ENCODE measurements at places on chromosomes 3 and 15.

DNA sequence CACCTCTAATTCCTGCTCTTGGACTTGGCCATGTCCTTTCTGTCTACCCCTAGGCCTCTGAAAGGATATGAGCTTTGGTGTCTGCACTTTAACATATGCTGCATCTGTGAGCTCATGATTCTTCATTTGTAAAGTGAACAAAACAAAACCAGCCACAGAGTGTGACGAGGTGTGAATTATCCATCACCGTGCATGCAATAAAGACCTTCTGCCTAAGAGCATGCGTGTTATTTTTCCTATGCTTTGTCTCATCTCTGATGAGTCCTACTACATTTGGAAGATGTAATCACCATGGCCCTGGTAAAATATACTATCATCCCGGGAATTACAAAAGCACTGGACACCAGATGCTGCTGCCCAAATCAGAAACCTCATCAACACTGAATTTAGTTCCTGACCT is 103.5 kb upstream of the KCNAB1 start:
- no peak for DNase-seq

DNA sequence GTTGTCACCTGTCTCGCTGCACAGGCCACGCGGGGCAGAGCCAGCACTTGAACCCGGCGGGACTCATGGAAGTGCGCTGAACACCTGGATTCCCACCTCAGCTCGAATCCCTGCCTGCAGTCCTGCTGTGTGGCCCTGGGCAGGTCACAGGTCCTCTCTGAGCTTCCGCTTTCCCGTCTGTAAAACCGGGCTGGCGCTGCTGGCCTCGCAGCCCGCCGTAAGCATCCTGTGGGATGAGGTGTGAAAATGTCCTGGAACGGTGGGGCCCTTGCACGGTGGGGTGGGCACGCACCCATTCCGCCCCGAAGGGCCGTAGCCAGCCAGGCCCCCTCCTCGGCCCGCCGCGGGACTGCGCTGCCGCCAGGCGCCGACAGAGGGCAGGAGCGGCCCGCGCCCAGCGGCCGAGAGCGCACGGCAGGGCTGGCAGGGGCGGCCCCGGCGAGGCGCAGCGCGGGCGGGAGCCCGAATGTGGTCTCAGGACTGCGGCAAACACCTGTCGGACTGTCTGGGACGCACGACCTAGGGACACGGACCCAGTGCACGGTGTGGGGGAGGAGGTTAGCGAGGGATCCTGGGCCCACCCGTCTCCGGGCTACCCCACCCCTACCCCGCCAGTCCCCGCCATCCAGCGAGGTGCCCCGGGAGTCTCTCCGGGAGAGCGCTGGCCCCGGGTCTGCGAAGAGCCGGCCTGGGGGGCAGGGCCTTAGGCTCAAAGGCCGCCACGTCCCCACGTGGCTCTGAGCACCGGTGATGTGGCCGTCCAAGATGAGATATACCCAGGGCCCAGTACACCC is 40.4 kb downstream of the DNAJB8 start:
- DNase-seq: peak; percentile 84

GRCh38 chr3:56137415-56137814 is 330.9 kb downstream of the ERC2 start:
- no peak for DNase-seq

- DNase-seq: peak; percentile 53
Observed at GRCh38 chr3:127787571-127788365, 34.5 kb downstream of the MGLL start.

DNA sequence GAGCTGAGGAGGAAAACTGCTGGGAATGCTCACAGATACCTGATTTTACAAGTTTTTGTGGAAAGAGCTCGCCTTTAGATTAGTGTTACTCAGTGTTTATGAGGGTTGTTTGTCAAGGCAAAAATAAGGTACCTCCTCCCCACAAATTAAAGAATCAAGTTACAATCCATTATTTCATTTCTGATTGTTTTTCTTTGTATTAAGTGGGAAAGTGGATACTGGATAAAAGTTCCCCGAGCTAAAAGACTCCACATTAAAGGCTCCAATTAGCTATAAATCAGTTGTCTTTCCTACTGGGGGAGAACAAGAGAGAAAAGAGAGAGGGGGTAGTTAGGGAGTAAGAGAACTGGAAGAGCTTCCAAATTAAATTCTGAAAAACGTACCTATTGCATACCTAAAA is 1.9 kb downstream of the ALDH1A2 start:
- DNase-seq: no peak

DNA sequence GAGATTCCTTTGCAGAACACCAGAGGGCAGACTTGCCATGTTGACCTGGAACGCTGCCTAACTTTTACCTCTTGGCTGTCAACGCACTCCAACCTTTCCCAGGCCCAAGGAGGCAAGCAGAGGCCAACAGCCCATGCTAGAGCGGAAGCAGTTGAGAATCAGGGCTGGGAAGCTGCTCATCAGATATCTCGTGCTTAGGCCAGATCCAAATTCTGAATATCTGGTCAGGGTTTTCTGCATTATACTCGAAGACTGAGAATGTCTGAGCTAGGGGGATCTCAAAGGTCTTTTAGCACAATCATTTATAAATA is 2.5 kb downstream of the XIRP1 start:
- DNase-seq: peak; percentile 81

DNA sequence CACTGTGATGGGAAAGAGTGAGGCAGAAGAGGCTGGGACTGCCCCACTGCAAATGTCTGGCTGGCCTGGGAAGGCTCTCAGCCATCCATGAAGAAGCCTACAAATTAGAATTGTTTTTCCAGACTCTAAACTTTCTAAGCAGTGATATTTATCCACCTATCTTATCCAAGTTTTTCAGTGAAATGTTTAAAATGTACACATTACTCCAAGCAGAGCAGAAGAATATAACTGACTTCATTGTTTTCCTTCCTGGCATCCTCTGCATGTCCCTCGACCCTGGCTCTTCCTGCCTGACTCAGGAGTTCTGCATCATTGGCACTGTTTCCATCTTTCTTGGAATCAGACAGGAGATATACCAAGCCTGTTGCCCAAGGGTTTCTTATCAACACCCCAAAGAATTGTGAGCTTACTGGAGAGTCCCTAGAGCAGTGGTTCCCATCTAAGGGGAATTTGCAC is 401.5 kb upstream of the PROK2 start:
- DNase-seq: no peak

DNA sequence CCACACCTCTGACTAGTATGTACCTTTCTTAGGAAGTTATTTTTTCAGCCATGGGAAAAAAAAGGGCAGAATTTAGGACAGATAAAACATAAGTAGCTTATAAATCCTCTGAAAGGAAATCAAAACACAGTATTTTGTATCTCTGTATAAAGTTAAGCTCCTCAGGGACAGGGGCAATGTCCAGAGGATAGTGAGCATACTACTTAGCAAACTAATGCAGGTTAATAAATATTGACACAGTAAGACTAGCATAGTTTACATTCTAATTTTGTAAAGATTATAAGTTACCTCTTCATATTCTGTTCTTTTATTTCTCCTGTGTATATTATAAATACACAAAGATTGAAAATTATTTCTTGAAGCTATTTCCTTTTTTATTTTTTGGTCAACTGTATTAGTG is 2.1 kb downstream of the UBE3A start:
- DNase-seq: no peak

GRCh38 chr3:126996905-126997304 is 14.0 kb downstream of the PLXNA1 start:
- DNase-seq: no peak

DNA sequence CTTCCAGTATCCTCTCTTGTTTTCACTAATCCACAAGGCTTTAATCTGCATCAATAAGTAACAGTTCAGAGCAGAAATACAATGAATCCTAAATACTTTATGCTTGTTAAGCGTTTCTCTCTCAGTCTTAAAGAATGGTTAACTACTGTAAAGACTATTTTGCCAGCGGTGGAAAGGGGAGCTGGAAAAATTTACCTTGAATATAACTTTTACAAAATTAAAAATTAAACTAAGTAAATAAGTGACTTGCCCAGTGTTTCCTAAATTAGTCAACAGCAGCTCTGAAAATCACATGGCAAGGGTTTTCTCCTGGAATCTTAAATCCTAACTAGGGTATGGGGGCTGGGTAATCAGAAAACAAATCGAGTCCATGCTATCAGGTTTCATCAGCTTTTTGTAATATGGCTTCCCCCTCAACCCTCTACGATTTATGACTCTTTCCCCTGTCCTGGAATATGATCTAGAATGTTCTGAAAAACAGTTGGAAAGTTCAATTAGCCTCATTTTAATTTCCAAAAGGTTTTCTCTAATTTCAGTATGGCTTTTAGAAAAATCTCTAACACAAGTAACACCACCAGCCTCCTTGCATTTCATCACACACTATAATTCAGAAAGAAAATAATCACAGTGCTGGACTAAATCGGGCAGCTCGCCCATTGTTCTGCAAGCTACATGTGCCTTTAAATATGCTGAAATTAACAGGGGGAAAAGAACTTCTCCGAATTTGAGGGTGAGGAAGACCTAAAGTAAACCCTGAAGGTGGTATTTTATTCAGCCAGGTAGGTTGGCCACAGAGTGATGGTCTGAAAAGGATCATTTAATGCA is 133.5 kb downstream of the ADAMTS9 start:
- no peak for DNase-seq

DNA sequence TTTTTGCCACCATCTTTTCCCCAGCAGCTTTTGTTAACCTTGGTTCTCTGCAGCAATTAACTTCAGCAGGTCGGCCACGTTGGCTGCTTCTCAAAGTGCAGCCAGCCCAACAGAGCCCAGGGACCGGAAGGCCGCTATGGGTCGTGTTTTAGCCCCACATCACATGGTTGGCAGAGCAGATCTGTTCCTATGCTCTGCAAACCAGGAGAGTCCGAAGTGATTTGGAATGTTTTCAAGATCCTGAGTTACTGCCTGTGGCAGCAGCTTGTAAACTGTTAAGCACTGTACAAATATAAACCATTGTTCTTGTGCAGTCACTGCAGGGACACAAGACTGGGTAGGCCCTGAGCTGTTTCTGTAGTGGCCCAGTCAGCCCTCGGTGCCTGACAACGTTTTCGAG is 69.6 kb upstream of the MYZAP start:
- no peak for DNase-seq

DNA sequence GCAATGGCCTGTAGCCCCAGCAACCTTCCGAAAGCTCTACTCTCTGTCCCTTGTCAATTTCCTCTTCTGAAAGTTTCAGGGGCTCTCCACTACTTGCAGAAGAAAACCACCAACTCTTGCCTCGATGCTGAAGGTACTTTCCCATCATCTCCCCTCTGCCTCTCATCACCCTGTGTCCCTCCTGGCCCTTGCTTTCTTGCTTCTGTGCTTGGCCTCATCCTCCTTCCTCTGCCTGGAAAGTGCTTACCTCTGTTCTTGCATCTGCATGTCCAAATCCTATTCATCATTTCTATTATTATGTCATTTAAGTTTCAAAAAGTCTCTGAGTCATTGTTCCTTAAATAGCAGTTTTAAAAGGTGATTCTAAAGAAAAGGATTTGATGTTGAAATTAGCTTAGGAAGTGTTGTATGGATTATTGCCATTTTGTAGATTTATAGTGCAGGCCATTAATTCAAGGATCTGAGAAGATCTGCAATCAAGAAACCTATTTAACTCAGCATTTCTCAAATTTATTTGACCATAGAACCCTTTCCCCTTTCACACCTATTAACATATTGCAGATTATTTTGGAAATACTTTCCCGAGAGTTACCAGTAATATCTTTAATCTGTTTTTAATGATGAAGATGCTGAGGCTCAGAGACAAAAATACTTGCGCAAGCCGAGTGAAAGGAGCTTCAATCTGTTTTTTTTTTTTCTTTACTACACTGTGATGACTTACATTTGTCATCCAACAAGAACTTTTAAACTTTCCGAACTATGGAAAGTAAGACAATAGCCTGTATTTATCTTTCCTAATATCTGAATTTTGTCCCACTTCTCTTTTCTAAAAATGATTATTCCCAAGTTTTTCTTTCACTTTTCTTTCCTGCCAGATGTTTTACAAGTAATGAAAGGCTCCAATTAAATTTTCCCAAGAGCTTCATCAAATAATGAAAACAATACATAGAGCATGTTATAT is 22.3 kb upstream of the CFAP161 start:
- DNase-seq: no peak

- no peak for DNase-seq
Observed at GRCh38 chr15:98906712-98907083, 100.9 kb downstream of the PGPEP1L start.

GRCh38 chr3:158095111-158095813 is 11.0 kb downstream of the SHOX2 start:
- no peak for DNase-seq

GRCh38 chr15:74200412-74200815 is 2.2 kb downstream of the STRA6 start:
- DNase-seq: no peak

DNA sequence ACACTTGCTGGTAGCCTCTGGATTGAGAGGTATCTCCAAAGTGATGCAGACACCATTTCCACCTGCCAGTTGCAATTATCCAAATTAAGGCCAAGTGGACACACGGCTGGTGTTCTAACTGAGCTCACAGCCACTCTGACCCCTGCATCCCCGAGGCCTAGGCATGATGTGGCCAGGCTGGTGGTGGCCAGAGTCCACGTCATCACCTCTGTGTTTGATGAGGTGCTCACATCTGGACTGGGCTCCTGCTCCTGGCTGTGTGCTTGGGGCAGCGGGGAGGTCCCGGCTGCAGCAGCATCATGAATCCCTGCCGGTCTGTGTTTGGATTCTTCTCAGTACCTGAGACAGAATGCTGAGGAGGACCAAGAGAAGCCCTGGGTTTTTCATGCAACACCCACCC is 4.9 kb downstream of the OXTR start:
- no peak for DNase-seq

- no peak for DNase-seq
Observed at GRCh38 chr3:79983118-79983517, 215.3 kb upstream of the ROBO1 start.

DNA sequence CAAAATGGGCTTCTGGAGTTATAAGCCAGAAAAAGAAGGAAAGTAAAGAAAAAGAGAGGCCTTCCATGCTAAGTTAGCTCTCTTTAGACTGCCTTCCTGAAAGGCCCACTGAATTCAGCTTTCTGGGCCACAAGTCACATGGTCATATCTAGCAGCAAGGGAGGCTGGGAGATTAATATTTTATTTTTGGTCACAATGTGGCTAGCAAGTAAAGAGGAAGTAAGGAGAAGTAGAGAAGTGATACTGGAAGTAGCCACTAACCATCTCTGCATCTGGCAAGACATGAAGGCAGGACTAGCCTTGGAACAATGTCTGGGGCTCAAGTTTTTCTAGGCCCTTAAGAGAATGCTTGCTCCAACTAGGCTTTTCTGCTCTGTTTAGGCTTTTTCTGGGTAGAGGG is 81.8 kb upstream of the UBE2E1 start:
- no peak for DNase-seq

DNA sequence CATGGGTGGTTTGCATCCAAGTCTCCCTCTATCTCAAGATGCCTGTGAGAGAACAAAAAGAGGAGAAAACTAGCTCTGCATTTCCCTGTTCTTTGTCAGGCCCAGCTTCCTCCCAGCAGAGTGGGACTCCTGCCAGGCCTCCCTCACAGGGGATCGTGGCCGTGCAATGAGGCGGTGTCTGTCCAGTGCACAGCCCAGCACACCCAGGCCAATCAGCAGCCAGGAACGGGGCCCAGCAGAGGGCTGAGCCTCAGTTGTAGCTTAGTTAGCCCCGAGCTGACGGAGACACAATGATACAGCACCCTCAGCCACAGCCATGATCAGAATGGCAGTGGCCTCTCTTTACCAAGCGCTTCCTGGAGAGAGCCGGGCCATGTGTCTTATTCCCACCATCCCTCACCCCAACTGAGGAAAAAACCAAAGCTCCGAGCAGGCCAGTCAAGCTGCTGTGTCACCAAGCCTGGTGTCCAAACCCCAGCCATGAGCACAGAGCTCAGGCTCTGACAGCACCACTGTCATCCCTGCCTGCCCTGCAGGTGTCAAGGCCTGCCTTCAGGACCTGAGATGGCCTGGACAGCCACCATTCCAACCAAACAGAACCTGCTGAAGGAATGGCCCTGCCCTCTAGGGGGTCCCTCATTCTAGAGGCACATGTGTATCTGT is 71.1 kb downstream of the DNAJB8 start:
- no peak for DNase-seq

Measured in activated effector memory CD4-positive, alpha-beta T cell treated with anti-CD3 and anti-CD28 coated beads, Interleukin-2, amount 50 U/mL, for 16 hours (primary cell).